Hypothalamus (tissue), 51 donors: ENCODE measurements at places on chromosomes 11 and 22.

GRCh38 chr22:21032037-21032867, at the start of gene SLC7A4:
Gene SLC7A4 (minus strand): TSS chr22:21032561. CDS start chr22:21031812, 749 bp downstream.
- DNase-seq: no peak

DNA sequence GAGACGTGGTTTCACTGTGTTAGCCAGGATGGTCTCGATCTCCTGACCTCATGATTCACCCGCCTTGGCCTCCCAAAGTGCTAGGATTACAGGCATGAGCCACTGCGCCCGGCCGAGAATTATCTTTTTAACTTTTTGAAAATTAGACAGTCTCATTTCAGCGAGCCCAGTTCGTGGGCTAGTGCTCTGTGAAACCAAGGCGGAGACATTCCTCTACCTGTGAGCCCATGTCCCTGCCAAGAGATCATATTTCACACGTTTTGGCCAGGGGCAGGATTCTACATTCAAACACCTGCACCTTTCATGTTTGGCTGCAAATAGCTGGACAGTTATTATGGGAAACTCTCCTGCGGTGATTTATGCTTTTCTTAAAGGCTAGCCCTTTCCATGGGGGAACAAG, 60.3 kb downstream of the IRAG1 start:
- DNase-seq: no peak

- no peak for DNase-seq
Observed at GRCh38 chr11:69919659-69920344, 100.6 kb upstream of the FGF3 start.

DNA sequence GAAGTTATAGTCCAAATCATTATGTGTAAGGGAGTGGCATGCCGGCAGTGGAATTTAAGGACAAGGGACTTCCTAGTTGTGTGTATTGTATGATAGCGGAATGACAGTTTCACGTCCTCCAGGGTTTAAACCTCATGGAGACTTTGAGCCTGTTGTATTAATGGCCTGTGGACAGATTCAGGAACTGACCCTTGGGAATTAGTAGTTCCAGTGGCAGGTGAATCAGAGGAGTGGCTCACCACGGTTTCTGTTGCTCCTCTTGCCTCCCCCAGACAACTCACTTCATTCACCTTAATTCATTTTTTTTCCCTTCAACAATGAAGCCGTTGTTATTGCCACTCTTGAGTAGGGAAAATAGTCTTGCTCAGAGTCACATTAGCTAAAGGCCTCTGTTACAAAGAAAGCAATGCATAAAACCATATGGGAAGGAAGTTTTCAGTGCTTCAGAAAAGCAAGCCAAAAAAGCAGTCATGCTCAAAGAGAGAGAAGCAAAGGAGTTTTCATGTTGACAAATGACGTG, 22.6 kb downstream of the AMOTL1 start:
- DNase-seq: no peak

- DNase-seq: no peak
Observed at GRCh38 chr11:2696455-2696854, 3.3 kb downstream of the KCNQ1OT1 start.

GRCh38 chr22:34798605-34799004, 267.4 kb upstream of the ISX start:
- no peak for DNase-seq

DNA sequence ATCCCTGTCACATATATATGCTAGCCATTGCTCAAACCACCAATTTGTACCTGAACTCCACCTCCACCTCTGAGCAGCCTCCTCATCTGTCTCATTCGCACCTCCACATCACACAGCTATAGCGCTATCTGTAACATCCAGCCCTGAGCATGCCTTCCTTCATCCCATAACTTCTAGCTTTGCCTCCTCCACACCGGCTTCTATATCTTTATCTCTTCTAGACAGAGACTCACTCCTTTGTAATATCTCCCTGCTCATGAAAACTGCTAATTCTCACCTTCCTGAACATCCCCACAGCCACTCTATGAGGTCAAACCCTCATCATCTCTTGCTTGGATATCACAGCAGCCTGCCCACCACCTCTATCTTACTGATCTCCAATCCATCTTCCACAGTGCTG, 5.9 kb downstream of the SIAE start:
- no peak for DNase-seq
